ENCODE measurements at places on chromosomes 11 and 22. TPM values are rescaled to one million over a fixed set of nuclear protein-coding genes. Genes with fewer than 3 reads are reported as not detected.

CHORDC1 gene
- total RNA-seq: 68.9 TPM

CDC42BPG gene
- 0.16 TPM for total RNA-seq

IFITM10 gene
- 0.31 TPM for total RNA-seq

GRM5 gene
- 175 TPM for total RNA-seq

TYR gene
- total RNA-seq: not detected

SLC22A6 gene
- 8.4 TPM for total RNA-seq

PAMR1 gene
- total RNA-seq: 3.0 TPM
